ENCODE measurements at places on chromosomes 2 and 18. TPM values are rescaled to one million over a fixed set of nuclear protein-coding genes. Genes with fewer than 3 reads are reported as not detected.

Gene BCL2L11
- total RNA-seq = 46.9 TPM

Gene DAPL1
- not detected for total RNA-seq

Gene PSME4
- total RNA-seq = 72.1 TPM

Gene TUBA3E
- total RNA-seq = not detected

Gene CD8B2
- total RNA-seq = not detected

Gene B3GNT2
- total RNA-seq = 73.2 TPM

Gene DUSP19
- total RNA-seq = 3.5 TPM

Gene PXDN
- 118 TPM for total RNA-seq

Gene STEAP3
- 1.2 TPM for total RNA-seq

Gene SERPINB4
- not detected for total RNA-seq

Gene GAD1
- total RNA-seq = 10.7 TPM

Gene CCDC148
- 9.3 TPM for total RNA-seq

Gene TPGS2
- total RNA-seq = 301 TPM

Gene KHK
- total RNA-seq = 3.3 TPM

Gene COL3A1
- total RNA-seq = 0.22 TPM

Gene BCL2
- total RNA-seq = 4.9 TPM

Gene AQP12B
- total RNA-seq = not detected

Gene RAB6C
- not detected for total RNA-seq

Gene BBS5
- 6.2 TPM for total RNA-seq

Gene C2orf80
- total RNA-seq = not detected

Gene C2orf72
- 2.4 TPM for total RNA-seq

Gene MSTN
- total RNA-seq = not detected

Gene GDF7
- total RNA-seq = not detected

Gene SP140L
- 2.1 TPM for total RNA-seq

Gene TEKT4
- total RNA-seq = not detected

Gene ALPP
- total RNA-seq = not detected

Gene CYP1B1
- total RNA-seq = 0.39 TPM

Gene CPO
- total RNA-seq = not detected

Gene SLC9A4
- not detected for total RNA-seq

Gene IL37
- not detected for total RNA-seq

Gene GPBAR1
- not detected for total RNA-seq

Gene TXNL1
- 75.6 TPM for total RNA-seq

Gene IL18RAP
- total RNA-seq = not detected

Gene NTSR2
- not detected for total RNA-seq

Gene KANSL3
- 32.9 TPM for total RNA-seq

Gene DNAH6
- 2.6 TPM for total RNA-seq

Gene LOXHD1
- total RNA-seq = not detected

Gene PID1
- 0.90 TPM for total RNA-seq

Gene TUBB8B
- total RNA-seq = 0.36 TPM

Gene MTLN
- 9.9 TPM for total RNA-seq
